ENCODE measurements at places on chromosomes 5 and 9.

DNA sequence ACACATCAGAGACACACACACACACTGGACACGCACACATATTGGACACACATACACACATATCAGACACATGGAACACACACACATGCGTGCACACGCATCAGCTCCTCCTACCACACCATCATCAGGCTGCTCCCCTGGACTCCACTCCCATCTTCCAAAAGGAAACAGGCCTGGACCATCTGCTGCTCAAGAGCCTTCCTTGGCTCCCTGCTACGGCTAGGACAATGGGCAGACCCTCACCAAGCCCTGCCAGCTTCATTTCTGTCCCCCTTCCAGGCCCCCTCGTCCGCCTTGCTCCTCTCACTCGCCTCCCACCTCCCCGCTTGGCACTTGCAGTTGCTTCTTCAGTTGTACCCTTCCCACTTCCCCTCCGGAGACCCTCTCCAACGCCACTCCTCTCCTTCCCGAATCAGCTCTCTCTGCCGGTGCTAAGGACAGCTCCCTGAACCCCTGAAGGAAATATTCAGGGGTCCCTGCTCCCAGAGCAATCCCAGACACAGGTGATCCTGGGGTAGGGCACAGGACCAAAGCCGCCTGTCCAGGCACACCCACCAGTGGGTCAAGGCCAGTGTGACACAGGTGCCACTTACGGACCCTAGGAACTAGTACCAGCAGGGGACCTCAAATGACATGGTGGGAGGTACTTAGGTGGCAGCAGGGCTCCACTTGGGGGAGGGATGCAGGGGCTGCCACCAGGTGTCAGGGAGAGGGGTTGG, 12.1 kb upstream of the LAMC3 start:
- DNase-seq, result no peak

GRCh38 chr9:121445986-121446385, 53.7 kb downstream of the GGTA1 start:
- no peak for DNase-seq

GRCh38 chr5:171544913-171545765, 125.7 kb downstream of the FGF18 start:
- DNase-seq, result no peak

GRCh38 chr5:179288101-179288808, 57.0 kb downstream of the ADAMTS2 start:
- no peak for DNase-seq

- DNase-seq, result no peak
Measured at GRCh38 chr5:140570058-140570457, 5.4 kb downstream of the SLC35A4 start.

DNA sequence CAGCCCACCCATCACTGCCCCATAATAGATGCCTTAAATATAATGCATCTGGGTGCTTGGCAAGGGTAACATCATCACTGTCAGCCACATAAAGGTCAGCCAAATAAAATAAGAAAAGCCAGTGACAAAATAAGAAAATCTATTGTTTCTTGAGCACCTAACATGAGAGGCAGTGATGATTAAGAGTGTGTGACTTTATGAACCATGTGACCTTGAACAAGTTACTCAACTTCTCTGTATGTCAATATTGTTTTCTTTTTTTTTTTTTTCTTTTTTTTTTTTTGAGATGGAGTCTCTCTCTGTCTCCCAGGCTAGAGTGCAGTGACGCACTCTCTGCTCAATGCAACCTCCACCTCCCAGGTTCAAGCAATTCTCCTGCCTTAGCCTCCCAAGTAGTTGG, 98.7 kb downstream of the CDK5RAP2 start:
- no peak for DNase-seq

GRCh38 chr5:140734354-140734753, 34.1 kb downstream of the ZMAT2 start:
- no peak for DNase-seq

DNA sequence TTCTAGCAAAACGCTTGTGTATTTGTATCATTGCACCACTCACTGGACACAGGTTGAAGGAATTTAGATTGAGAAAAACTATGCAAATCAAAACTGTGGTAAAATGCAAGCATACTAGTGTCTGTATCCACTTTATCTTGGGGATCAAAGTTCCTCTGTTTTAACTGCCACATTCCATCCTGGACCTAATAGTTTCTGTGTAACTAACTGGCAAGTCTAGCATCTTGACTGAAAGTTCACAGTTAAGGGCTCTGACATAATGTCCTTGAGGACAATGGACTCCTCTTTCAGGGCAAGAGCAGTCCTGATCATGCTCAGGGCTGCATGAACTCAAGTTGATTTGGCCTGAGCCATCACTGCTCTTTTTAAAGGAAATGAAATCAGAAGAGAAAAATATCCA, 30.7 kb downstream of the NFIB start:
- DNase-seq, result no peak

DNA sequence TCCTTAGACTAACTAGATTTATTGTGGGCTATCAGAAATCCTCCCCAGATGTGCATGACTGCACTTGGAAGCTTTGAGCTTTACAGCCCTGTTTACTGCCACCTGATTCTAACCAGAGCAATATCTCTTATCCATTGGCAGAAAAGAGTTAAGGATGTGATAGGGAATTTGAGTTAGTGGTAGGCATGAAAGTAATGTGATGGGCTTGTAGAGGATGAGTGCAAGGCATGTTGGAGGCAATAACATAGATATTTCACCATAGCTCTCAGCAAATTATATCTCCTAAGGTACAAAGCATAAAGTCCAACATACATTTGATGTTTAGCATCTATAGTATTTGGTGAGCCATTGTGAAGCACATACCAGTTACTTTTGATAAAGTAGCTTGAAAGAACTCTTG, 103.8 kb downstream of the INVS start:
- no peak for DNase-seq

DNA sequence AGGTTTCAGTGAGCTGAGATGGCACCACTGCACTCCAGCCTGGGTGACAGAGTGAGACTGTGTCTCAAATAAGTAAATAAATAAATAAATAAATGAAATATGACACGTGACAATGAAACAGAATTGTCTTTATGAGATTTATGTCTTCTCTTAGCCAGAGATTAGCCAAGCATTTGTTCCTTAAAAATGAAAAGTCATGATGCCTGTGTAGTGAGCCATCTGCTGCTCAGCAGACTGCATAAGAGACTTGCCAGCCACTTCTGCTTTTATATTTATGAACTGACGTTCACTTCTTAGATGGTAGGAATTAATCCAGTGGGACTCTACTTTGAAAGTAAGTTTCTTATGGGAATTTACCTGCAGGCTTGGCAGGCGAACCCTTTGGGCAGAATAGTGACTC, 227.4 kb downstream of the NR3C1 start:
- no peak for DNase-seq

GRCh38 chr9:110427497-110428104, 89.9 kb upstream of the TXNDC8 start:
- DNase-seq, result no peak

- DNase-seq, result no peak
Measured at GRCh38 chr9:114249424-114250234, 73.3 kb upstream of the ORM1 start.

DNA sequence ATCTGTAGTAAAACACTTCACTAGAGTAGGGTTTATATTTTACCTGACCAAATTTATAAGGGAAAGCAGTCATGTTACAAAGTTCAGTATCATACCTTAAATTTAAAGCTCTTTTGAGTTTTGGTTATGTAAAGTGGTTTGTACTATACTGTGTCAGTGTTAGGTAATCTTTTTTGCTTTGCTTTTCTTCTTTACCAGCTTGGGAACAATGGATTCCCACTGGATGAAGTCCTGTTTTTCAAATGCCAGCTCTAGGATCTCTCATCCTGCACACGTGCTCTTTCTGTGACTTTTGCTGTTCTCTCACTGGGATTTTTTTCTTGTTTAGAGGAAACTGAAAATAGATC, 15.9 kb downstream of the CYSTM1 start:
- no peak for DNase-seq

GRCh38 chr5:59845730-59846129, 47.8 kb downstream of the PDE4D start:
- DNase-seq, result no peak

GRCh38 chr5:174491761-174492350, 232.5 kb upstream of the MSX2 start:
- DNase-seq, result no peak

DNA sequence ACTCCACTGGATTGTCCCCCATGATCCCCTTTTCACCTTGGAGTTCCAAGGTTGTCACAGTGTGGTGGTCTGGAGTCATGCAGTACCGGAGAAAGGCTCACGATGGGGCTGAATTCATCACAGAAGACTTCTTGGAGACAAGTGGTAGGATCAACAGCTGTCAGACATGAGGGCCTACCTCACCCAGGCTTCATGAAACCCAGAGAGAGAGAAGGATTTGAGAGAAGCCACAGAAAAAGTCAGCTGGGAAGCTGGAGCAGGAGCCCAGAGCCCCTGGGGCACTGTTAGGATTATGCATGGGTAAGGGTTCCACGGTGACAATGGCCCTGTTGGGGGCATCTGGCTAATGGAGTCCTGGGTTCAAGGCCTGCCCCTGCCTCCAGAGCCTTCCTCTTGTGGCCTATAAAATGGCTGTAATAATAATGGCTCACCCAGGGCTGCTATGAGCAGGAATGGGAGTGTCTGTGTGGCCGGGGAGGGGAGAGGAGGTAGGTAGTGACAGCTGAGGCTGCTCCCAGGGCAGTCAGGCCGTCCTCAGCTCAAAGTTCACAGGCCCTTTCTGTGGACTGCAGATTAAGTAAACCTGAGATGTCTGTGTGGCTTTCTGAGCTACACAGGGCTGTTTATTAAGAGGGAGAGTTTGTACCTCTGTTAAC, 910 bp downstream of the TRIM14 start:
- no peak for DNase-seq

- DNase-seq, result no peak
Measured at GRCh38 chr5:152472083-152472482, 67.0 kb upstream of the NMUR2 start.

DNA sequence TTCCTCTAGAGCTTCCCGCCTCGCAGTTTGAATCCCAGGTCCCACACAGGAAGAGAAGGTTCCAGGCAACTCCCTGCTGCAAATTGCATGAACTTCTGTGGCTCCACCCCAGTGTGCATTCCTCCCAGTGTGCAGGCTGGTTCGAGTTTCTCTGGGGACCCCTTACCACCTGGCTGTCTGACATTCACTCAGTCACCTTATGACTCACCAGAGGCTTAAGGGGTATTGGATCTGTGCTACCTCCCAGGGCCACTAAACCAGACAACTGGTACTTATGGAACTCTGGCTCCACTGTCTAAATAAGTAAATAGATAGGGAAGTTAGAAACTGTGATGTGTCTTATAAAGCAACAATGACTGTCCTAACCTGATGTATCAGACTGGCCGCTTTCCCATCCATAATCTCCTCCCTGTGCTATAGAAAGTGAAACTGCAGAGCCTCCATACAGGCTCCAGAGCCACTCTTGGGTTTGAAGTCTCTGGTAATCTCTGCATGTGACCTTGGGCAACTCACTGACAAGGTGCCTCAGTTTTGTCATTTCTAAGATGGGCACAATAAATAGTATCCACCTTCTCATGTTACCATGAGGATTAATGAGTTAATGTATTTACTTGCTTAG, 720.6 kb downstream of the SEMA5A start:
- DNase-seq, result no peak

- DNase-seq, result no peak
Measured at GRCh38 chr9:129278391-129279237, 100.6 kb upstream of the IER5L start.

DNA sequence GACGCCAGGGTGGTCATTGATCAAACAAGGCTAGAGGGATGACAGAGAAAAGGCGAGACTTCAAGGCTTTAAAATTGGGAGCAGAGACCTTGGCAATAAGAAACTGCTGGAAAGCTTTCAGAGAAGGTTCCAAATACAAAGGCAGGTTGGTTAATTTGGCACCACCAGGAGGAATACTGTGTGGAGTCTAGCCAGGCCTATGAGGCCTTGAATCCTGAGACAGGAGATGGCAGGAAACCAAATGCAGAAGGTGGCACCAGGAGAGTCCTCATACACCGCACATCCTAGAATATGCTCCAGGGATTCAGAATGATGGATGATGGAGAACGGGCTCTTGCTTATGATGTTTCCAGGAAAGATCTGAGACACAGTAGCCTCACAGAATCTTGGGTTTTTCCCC, 90.0 kb downstream of the MCTP1 start:
- no peak for DNase-seq

DNA sequence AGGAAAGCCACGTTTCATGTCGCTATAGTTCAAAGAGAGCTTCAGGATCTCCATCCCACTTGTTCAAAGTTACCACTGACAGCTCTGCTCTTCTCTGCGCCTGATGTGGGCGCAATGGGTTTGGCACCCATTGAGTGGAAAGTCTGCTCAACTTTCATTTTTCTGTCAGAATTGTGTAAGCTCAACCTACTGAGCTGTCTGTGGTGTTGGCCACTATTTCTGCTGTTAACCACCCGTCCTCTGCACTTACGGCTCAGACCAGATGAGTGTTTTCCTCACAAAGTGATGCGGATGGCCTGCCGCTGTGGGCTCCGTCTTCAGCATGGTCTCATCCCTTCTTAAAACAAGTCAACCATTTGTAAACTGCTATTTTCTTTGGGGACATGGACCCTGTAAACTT, 131.2 kb downstream of the WNK2 start:
- DNase-seq, result no peak

- DNase-seq, result no peak
Measured at GRCh38 chr5:131615957-131616356, 19.1 kb downstream of the RAPGEF6 start.

GRCh38 chr9:109269081-109269480, 51.8 kb downstream of the EPB41L4B start:
- no peak for DNase-seq

- no peak for DNase-seq
Measured at GRCh38 chr5:11602298-11602697, 301.9 kb downstream of the CTNND2 start.

DNA sequence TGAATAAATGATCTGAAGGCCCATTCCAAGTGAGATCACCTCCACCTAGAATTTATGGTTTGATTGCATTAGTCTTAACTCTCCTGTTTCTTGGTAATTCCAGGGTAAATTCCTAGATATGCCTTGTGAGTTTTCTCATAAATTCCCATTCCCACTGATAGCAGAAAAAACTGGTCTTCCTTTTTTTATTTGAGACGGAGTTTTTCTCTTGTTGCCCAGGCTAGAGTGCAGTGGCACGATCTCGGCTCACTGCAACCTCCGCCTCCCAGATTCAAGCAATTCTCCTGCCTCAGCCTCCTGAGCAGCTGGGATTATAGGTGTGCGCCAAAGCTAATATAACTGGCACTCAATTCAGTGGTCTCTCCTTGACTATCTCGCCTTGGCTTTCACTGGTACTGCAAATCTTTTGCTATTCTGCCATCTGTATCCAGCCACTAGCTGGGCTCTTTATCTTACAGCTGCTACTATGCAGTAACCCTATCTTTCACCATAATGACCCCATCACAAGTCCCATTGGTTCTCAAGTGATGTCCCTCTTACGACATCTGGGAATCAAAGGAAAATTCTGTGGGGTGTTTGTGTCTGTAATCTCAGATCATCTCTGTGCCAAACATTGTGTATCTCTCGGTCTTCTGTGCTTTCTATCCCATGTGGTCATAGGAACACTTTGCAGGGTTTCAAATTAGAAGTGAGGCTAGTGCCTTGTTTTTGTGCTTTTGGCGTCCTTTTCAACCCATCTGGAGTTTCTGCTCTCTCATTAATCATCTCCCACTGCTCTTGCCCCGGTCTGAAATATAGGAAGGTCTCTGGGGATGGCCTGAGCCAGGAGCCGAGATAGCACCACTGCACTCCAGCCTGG, 14.4 kb downstream of the HNRNPK start:
- no peak for DNase-seq

All from stimulated activated CD8-positive, alpha-beta memory T cell treated with anti-CD3 and anti-CD28 coated beads, Interleukin-7, amount 100 ng/mL, for 4 hours (primary cell).